ENCODE measurements at places on chromosomes 3 and 15. TPM values are rescaled to one million over a fixed set of nuclear protein-coding genes. Genes with fewer than 3 reads are reported as not detected.

The BCL2A1 gene
- 0.94 TPM for total RNA-seq

The ATP13A4 gene
- 17.2 TPM for total RNA-seq

The NMNAT3 gene
- 2.3 TPM for total RNA-seq

The CD200R1 gene
- total RNA-seq = 0.62 TPM

The MORC1 gene
- total RNA-seq = 0.31 TPM

All from occipital lobe (tissue), 3 donors.